CD4-positive, alpha-beta T cell (primary cell): ENCODE measurements at places on chromosomes 6 and 20.

DNA sequence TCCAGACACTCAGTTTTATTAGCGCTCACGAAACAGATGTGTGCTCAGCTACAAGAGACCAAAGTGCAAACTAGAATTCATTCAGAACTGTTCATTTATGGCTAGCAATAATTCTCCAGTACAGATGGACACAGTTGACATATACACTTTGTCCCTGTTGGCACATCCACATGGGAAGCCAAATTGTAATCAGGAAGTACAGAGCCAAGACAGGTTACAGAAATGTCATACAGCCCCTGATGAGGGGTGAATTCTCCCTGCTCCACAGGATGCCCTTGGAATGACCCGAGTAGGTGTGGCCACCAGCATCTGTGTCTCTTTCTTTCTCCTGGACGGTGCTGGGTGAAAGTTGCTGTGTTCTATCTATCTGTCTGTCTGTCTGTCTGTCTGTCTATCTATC, 7.6 kb downstream of the DHX35 start:
- no peak for DNase-seq

DNA sequence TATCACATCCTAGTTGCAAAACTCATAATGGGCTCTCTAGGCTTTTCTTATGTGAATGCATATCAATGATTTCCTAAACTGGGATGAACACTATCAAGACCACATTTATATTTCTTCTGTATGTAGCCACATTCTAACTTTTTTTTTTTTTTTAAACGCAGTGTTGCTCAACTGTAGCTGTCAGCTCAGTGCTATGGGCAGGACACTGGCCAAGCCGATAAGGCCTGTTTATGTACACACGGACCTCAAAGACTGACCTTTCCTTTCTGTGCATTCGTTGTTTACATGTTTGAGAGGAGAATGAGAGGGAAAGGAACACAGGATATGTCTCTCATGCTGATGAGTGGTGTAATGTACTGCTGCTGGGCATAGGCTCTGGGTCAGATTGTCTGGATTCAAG, 75.1 kb upstream of the B3GAT2 start:
- DNase-seq: no peak

GRCh38 chr6:170165471-170166117, 125.3 kb downstream of the DLL1 start:
- no peak for DNase-seq

DNA sequence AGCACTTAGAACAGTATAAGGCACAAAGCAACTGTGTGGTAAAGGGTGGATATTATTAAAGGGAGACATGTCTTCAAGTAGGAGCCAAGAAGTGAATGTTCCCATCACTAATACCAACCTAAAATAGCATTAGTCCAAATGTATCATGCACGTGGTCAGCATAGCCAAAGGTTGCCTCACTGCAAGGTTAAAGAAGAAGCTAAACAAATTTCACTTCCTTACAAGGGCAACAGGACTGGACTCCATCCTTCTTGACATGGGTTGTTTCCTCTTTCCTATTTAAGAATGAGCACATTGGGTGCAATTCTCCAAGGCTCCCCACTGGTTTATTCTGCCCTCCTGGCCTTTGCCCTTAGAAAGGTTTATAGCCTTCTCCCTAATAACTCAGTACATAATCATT, 186.7 kb downstream of the PHACTR1 start:
- DNase-seq: no peak

DNA sequence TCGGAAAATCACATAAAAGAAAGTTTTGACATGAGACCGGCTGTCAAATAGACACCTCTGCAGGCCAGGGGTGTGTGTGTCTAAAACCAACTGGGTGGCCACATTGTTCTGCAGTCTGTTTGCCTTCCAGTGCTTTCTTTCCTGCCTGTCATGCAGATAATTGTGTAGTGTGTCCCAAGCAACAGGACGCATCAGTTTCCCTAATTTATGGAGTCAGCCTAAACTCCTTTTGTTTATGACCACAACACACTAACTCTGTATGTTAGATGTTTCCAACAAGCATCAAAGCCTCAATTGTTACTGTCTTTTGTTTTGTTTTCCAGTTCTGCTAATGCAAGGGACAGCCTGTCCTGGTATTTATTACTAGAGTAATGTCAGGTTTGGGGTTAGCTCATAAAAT, 205.7 kb downstream of the ATXN1 start:
- no peak for DNase-seq

DNA sequence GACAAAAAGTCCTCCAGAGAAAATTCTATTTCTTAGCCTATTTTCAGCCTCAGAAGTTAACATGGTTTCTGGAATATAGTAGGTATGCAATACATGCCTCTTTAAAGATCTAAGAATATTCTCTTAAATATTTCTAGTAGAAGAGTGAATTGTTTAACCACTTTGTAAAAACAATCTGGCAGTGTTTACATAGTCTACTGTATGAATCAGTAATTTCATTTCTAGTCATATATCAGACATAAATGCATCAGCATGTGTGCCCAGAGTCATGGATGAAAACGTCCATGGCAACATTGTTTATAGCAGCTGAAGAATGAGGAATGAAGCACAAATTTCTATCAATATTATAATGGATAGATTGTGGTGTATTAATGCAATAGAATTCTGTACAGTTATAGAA, 124.9 kb downstream of the NKAIN2 start:
- DNase-seq: no peak

GRCh38 chr20:45835825-45836224, 2.2 kb downstream of the SNX21 start:
- no peak for DNase-seq
